ENCODE measurements at places on chromosomes 7 and 10.

- DNase-seq: peak; percentile 27
These were observed 121.3 kb downstream of the MYL10 start for GRCh38 chr7:101507791-101508252.

- peak; percentile 51 for DNase-seq
These were observed 6.6 kb upstream of the TPK1 start for GRCh38 chr7:144842377-144842851.

DNA sequence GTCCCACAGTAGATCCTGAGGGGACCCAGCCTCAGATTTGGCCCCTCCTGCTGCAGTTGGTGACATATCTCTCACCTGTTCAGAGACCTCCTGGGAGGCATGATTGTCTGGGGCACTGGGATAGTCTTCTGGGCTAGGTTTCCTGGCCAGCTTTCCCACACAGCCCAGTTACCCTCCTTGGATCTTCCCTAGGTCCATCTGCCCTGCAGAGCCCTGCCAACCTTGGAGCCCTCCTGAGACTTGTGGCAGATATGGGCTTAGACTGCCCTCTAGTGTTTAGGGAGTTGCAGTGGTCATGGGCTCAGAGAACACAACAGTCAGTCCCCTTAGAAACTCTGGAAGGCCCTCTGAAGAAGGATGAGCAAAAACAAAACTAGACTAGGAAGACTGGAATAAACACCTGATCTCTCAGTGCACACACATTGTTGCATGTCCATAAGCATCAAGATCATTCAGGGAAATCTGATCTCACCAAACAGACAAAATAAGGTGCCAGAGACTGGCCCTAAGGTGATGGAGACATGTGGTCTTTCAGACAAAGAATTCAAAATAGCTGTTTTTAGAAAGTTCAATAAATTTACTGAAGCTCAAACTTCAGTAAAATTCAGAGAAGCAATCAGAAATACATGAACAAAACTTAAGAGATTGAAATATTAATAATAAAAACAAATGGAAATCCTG lies 324.6 kb downstream of the ATRNL1 start:
- no peak for DNase-seq

- DNase-seq: no peak
These were observed 6.4 kb upstream of the TSPAN12 start for GRCh38 chr7:120864141-120864900.

DNA sequence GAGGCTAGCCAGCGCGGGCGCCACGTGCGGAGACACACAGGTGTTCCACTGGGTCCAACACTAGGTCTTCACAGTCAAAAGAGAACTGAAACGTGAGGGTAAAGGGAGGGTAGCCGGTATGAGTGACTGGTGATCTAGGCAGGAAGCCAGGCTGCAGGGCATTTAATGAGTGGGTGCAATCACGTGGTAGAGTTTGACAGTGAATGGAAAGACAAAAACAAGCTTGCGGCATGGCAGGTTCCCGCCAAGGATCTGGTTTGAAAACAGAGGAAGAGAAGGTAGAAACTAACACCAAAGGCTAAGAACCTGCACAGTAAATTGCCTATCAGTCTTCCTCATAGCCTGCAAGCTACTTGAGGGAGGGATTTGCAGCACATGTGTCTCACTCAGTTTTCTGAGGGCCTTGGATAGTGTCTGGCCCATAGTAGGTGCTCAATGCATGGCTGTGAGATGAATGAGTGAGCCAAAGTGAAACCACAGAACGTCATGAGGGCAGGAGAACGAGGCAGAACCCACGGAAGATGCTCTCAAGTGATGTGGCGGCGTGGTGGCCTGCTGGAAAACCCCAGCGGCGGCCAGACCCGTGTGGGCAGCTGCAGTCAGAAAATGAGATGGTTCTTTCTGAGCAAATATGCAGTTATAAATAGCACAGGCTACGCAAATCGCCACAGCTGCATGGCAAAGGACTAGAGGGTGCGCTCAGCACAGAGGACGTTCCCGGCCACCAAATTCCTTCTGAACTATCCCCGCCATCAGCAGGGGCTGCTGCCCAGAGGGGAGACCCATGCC lies 183.6 kb upstream of the NFE2L3 start:
- DNase-seq: peak; percentile 67

GRCh38 chr10:124416733-124417132 lies 2.0 kb downstream of the OAT start:
- DNase-seq: no peak

GRCh38 chr7:150737265-150738055 lies at the start of gene GIMAP5:
Gene GIMAP5, plus strand, starts transcription at chr7:150737418. Its CDS starts 3,467 bp downstream, at chr7:150740885.
- no peak for DNase-seq

DNA sequence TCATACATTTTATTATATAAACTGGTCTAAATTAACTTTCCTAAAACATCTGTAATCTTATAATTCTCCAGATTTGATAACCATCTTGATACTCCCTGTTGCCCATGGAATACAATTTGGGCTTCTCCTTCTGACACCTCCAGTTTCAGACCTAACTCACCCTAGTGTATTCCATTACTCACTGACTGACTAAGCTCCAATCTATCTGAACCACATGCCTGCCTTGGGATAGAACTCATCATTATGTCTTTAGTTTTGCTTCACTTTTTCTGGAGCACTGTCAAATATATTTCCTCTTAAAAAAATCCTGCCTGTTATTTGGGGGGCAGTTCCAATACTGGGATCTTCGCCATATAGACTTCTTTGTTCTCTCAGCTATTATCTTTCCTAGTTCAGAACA lies 4.9 kb upstream of the FOXP2 start:
- DNase-seq: no peak

DNA sequence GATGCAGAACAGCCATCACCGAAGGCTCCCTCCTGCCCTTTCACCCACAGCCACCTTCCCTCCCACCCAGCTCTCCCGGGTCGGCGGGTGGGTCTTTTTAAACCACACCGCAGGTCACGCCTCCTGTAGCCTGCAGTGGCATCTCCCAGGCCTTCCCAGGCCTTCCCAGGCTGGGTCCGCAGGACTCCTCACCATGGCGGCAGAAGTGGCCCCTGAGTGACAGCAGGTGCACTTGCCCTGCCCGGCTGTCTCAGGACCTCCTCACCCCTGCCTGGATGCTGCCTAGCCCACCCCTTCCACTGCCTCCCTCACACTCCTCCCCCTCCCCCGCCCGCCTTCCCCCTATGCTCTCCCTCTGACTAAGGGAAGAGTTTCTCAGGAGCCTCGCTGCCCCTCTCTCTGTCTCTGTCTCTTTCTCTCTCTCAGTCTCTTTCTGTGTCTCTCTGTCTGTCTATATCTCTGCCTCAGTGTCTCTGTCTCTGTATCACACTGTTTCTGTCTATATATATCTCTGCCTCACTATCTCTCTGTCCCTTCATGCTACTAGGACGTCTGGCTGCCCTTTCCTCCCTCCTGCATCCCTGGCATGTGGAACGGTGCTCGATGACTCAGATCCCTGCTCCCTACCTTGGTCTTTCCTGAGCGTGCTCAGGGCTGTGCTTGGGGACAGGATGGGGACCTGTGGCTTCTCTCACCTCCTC lies 57.5 kb downstream of the GLRX3 start:
- DNase-seq: no peak

- DNase-seq: peak; percentile 5
These were observed 117.3 kb downstream of the FANK1 start for GRCh38 chr10:126013489-126014281.

DNA sequence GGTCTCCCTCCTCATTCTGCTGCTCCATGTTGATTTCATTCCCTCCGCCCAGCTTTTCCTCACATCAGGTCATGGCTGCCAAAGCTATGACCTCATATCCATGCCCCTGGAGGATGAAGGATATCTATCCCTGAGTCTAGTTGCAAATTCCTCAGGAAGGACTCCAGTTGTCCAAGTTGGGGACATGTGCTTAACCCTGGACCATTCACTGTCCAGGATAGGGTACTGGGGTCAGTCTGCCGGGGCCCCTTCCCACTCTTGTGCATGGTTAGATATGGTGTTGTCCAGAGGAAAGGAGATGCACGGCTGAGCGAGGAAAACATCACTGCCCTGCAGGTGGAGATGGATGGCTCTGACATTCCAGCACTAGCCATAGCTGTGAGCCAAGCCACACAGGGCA lies 51.9 kb upstream of the COMTD1 start:
- DNase-seq: no peak
